Occipital lobe (tissue), 3 donors: ENCODE measurements at places on chromosomes 11 and 22. TPM values are rescaled to one million over a fixed set of nuclear protein-coding genes. Genes with fewer than 3 reads are reported as not detected.

PLAAT5 gene
- 3.1 TPM for total RNA-seq

TCN1 gene
- 1.2 TPM for total RNA-seq

MS4A2 gene
- 0.16 TPM for total RNA-seq

AMOTL1 gene
- 34.6 TPM for total RNA-seq

KCNE3 gene
- total RNA-seq = 1.7 TPM

HIRA gene
- 24.5 TPM for total RNA-seq

C22orf42 gene
- not detected for total RNA-seq

UQCC3 gene
- 6.9 TPM for total RNA-seq

FBLN1 gene
- 22.3 TPM for total RNA-seq

GDPD4 gene
- not detected for total RNA-seq

OR6A2 gene
- total RNA-seq = 0.47 TPM

EIF4G2 gene
- 1,024 TPM for total RNA-seq

HOATZ gene
- total RNA-seq = not detected

EMSY gene
- total RNA-seq = 46.3 TPM

GALNT18 gene
- total RNA-seq = 22.8 TPM
